ENCODE measurements at places on chromosomes 16 and 17.

- peak; percentile 36 for DNase-seq
Measured at GRCh38 chr17:65742403-65743307, 181.2 kb upstream of the AXIN2 start.

DNA sequence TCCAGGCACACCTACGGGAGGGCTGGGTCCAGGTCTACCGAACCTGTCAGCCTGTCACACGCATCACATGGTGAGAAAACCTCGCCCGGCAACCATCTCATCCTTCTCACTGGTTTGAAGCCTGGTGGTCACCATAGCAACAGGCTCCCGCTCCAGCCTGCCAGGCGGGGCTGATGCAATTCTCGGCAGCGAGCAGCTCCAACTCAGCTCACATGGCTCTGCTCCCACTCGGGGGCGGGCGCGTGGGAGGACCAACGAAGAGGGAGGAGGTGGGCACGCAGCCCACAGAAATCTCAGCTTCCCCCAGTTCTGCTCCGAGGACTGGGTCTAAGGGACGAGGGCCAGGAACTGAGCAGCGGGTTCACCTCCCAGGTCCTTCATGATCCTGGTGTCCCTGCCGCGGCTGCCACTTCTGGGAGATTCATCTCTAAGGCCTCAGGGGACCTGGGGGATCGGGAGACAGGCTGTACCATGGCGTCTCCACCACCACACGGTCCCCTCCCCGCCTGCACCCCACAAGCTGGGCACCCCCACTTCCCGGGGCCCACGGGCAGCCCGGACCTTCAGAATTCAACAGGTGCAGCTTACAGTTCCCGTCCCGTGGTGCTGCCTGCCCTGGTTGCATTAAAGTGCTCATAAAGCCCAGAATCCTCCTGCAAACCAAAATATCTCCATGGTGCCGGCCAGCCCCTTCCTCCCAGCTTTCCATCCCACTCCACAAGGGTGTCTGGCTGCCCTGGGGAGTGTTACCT lies 25.8 kb downstream of the ABR start:
- DNase-seq, result peak; percentile 19

- DNase-seq, result no peak
Measured at GRCh38 chr16:63447121-63447520, 1410.9 kb upstream of the CDH8 start.

- no peak for DNase-seq
Measured at GRCh38 chr16:69039333-69039941, 66.0 kb upstream of the HAS3 start.

GRCh38 chr16:58020628-58021521 lies 4.7 kb upstream of the MMP15 start:
- peak; percentile 64 for DNase-seq

- DNase-seq, result no peak
Measured at GRCh38 chr16:50695017-50696000, 1.9 kb downstream of the NOD2 start.

DNA sequence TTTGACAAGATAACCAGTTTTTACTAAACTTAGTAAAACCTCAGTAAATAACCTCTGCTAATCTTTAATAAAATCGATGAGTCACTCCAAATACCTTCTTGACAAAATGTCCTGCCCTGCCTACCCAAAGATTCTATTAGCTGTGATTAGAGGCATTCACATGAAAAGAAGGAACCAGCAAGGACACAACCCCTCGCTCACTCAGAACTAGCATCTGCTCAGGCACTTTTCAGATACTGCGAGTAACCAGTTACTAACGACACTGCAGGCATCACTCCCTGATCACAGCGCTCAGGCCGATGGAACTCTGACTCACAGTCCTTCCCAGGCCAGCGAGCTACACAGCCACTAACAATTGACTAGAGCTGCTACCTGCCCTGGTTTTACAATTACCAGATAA lies 24.3 kb downstream of the PELP1 start:
- no peak for DNase-seq

- no peak for DNase-seq
Measured at GRCh38 chr17:42183741-42184711, 1.2 kb downstream of the HCRT start.

GRCh38 chr16:75495076-75495674 lies at the start of gene CHST6:
Gene CHST6, minus strand, starts transcription at chr16:75495441. Its CDS starts 15,613 bp downstream, at chr16:75479828.
- DNase-seq, result no peak

DNA sequence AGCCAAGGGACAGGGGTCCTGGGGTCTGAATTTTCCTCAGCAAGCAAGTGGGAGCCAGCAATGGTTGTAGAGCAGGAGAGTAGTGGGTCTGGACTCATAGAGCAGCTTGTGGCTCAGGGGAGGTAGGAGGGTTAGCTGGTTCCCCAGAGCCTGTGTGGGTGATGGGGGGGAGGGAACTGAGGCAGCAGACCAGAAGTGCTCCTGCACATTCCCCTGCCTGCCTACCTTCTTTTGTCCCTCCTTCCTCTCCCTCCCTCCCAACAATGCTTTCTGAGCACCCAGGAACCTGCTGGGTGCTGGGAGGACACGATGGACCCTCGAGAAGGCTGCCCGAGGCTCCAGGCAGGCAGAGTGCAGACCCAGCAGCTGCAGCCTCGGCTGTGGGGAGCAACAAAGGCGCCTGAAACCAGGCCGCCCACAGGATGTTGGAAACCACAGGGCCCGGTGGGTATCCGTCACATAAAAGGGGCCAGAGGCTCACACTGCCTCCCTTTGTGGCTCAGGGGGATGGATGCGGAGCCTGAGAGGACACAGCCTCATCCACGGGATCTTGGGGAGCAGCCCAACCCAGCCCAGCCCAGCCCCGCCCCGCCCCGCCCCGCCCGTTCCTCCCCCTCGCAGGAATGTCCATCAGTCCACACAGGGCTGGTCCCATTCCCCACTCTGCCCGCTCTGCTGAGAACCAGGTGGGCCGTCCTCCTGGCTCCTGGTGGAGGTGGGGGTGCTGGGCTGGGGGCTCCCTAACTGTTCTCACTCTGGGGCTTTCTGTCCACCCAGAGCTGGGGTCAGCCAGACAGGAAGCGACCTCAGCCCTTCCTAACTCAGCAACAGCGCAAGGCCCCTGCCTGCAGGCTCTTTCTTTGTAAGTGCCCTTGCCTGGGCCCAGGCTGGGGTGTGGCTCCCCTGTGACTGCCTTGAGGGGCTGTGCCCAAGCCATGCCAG lies 1.7 kb upstream of the NLRC3 start:
- peak; percentile 82 for DNase-seq

GRCh38 chr16:86134802-86135461 lies 236.0 kb downstream of the IRF8 start:
- no peak for DNase-seq

- peak; percentile 87 for DNase-seq
Measured at GRCh38 chr17:16584273-16584995, 15.4 kb upstream of the ZNF287 start.

DNA sequence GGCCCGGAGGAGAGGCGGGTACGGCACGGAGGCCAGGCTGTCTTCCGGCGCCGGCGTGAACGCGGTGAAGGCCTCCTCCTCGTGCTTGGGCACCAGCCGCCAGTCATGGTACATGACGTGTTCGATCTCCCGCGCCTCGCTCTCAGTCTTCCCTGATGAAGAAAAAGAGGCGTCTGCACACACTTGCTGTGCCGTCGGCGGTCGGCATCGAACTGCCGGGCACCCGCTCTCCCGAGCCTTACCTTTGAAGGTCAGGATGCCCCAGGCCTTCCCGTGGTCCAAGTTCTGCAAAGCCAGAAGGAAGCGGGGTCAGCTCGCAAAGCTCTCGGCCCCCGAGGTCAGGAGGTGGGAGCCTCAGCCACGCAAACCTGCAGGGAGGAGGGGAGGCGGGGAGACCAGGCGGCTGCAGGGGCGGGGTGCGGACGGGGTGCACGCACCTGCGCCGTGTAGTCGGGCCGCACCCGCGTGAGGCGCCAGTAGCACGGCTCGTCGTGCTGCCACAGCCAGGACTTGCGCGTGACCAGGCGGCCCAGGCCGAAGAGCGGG lies at the start of gene EME2:
TSS of gene EME2 (plus strand) at position 449 of the 546 bp plus-strand sequence. CDS start 418 bp downstream, outside the sequence.
- no peak for DNase-seq

- DNase-seq, result no peak
Measured at GRCh38 chr16:3119701-3120408, 7.5 kb downstream of the ZNF205 start.

DNA sequence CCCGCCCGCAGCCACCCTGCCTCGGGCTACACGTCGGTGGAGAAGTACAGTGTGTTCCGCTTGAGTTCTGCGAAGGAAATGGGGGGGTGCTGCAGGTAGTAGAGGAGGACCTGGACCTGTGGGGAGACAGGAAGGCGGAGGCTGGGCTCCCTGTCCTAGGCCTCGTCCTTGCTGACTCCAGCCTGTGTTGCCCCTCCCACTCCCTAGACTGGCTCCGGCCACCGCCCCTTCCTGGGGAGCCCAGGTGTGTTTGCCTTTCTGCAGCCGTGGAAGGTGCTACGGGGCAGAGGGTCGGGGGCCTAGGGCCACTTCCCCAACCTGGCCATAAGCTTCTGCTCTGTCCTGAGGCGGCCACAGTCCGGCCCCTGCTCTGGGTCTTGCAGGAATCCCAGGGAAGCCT lies 9.1 kb downstream of the TIMM22 start:
- DNase-seq, result peak; percentile 41

- no peak for DNase-seq
Measured at GRCh38 chr16:65308506-65308905, 186.6 kb upstream of the CDH11 start.

DNA sequence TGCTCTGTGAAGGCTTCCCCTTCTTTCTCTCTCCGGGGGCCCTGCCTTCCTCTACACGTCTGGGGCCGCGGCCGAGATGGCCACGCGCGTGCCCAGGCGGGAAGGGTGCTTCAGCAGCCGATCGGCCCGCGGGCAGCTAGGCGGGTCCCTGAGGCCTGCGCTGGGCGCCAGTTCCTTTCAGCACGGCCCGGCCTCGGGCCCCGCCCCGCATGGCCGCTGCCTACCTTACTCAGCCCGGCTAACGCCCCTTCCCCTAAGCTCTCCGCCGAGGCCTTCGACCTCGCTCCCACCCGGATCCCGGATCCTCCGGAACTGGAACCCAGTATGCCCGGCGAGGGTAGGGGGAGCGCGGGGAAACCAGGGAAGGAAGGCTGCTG lies 335 bp downstream of the TMEM11 start:
- DNase-seq, result no peak

DNA sequence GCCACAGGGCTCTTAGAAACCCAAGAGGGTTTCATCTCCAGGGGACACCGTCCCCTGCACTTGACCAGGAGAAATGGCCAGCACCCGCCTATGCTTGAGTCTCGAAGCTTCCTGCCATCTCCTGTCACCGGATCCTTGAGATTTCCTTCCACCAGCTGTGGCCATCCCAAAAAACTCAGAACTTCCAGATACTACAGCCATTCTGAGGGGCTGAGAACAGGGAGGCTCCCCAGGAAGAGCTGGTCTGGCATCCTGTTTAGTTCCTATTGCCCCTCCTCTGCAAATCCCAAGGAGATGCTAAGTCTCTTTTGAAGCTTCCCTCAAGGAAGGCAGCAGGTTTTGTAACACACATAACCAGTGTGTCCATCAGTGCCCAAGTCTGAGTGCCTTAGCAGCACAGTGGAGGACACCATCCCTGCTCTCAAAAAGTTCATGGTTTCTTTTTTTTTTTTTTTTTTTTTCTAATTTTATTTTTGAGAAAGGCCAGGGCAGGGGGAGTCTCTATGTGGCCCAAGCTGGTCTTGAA lies 2.0 kb downstream of the UBALD2 start:
- no peak for DNase-seq

DNA sequence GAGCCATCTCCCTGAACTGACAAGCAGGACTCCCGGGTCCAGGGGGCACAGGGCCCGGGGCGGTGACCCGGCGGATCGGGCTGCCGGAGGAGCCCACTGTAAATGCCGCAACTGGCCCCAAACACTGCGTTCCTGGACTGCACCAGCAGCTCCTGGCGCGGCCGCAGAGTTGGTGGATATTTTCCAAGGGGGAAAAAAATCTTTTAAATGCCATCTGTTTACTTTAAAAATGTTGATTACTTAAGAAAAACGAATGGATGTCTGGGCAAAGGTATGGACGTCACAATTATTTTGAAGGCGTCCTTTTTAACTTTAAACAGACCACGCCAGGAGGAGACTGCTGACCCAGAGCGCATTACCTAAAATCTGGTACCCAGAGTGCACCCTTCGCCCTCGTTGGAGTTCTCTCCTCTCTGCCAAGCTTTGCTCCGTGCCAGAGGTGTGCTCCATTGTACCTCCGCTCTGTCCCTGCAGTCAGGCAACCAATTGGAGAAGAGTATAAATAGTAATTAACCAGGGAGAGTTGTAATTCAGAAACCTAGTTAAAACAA lies 3.4 kb downstream of the HS3ST3B1 start:
- no peak for DNase-seq

GRCh38 chr17:63600569-63601438 lies at the start of gene TACO1:
Gene TACO1, plus strand, starts transcription at chr17:63600895. Its CDS starts 189 bp downstream, at chr17:63601084.
- peak; percentile 80 for DNase-seq

- no peak for DNase-seq
Measured at GRCh38 chr17:82752371-82753200, 721 bp downstream of the TBCD start.

GRCh38 chr17:2749058-2749783 lies at the start of gene CCDC92B:
Gene CCDC92B, minus strand, starts transcription at chr17:2749652. Its CDS starts 14,507 bp downstream, at chr17:2735145.
- no peak for DNase-seq

- DNase-seq, result no peak
Measured at GRCh38 chr16:10897134-10897533, 20.1 kb downstream of the CIITA start.

GRCh38 chr17:75670868-75671267 lies 3.7 kb downstream of the SAP30BP start:
- no peak for DNase-seq

DNA sequence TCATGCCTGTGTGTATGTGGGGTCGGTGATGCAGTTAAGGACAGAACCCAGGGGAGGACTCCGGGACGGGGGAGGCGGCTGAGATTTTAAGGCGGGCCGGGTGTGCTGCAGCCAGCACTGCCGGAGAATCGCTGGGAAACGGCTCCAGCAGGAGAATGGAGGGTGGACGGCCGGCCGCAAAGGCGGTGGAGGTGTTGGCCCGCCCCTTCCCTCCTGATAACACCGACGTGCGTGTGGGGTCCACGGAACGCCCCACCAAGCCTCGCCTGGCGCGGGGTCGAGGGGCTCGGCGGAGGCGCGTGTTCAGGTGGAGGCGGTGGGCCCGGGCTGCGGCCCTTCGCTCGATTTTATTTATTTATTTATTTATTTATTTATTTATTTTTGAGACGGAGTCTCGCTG lies 633 bp downstream of the ZNF843 start:
- DNase-seq, result no peak

- DNase-seq, result no peak
Measured at GRCh38 chr16:86497551-86498021, 12.7 kb upstream of the FOXF1 start.

DNA sequence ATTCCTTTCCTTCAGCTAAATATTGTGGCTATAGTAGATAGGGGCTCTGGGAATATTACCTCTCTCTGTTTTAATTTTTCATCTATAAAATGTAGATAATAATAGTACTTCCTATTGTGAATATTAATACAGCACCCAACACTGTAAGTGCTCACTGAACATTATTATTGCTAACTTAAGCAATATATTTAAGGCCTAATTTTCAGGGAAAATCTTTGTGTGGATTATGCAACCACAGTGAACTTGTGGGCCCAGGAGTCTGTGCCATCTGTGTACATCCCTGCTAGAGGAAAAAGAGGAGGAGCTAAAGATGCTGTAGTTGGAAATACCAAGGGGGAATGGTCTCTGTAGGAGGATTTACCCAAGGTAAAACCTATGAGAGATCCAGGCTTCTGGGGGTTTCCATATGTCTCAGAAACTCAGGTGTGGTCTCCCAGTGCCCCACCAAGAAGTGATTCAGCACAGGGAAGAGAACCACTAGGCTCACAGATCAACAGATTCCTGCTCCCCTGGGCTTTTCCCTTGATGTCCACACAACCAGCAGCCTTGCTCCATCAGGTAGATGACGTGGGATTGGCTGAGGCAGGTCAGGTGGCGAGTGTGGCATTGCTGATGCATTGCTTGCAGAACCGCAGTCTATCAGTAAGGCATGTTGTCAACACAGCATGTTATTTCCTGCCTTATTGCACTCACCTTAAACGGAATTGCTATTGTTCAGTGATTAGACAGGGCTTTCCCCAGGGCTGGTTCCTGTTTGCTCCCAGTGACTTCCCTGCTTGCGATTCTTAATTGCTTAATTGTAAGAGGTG lies 1.6 kb upstream of the N4BP1 start:
- peak; percentile 64 for DNase-seq
